Activated CD4-positive, alpha-beta T cell treated with anti-CD3 and anti-CD28 coated beads, Interleukin-2, amount 50 U/mL, for 48 hours (primary cell): ENCODE measurements at places on chromosomes 1 and 21.

DNA sequence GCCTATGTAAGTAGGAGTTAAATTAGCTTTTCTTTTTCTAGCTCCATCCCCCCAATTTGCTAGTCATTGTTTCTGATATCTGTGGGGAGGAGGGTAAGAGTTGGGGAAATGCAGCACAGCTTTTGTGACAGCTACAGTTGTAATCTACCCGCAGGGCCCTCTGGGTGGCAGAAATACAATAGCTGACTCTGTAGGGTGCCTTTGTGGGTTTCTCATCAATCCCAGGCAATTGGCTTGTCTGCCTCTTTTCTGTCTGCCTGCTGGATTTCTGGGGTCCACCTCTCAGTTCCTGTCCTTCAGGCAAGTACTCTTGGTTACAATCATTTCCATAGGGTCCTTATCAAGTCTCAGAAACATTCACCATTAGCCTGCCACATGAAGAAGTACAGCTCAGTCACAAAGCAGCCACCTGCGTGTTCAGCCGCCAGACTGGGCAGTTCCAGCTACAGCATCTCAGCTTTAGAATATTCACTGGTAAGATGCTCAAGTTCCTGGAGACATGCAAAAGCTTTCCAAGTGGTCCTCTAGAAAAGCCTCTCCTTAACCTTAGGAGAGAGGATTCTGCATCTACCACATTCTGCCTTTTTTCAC is 19.2 kb upstream of the SLC44A5 start:
- no peak for DNase-seq

DNA sequence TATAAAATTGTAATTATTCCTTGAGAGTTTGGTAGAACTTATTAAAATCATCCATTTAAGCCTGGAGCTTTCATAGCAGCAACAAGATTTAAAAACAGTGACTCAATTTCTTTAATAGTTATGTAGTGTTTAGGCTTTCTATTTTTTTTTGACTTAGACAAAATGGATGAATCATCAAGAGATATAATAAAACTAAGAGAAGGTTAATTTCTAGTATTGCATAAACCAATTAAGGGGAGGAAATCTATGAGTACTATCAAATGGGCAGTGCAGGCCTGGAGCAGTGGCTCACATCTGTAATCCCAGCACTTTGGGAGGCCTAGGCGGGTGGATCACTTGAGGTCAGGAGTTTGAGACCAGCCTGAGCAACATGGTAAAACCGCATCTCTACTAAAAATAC is 416.3 kb upstream of the USP24 start:
- no peak for DNase-seq

- DNase-seq = no peak
These were observed 10.5 kb downstream of the PADI3 start for GRCh38 chr1:17259233-17259873.

DNA sequence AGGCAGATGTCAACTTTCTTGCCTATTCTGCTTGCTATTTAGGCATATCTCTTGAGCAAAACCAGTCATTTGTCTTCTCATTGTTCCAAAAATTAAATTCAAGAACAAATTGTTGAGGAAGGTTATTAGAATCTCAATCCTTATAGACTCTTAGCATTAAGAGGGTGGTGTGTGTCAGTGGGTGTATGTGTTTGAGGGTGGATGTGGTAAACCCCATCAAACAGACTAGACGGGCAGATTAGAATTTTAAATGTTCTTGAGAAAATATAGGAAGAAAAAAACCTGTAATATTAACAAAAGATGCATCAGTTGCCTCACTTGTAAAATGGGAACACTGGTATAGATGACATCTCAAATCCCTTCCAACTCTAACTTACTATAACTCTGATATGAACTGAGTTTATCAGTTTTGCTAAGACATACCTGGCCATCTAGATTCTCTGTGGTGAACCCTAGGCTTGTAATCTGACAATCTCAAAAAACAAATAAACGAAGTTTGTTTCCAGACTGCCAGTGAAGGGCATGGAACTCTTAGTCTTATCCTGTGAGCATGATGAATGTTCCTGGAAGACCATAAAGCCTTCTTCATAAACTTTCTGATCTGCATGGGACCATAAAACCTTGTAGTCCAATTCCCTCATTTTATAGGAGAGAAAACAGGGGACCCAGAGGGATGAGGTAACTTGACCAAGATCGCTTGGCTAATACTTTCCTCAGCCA is 176.3 kb upstream of the SGIP1 start:
- no peak for DNase-seq

- peak; percentile 64 for DNase-seq
These were observed 70.2 kb downstream of the SH3GLB1 start for GRCh38 chr1:86774305-86775295.

DNA sequence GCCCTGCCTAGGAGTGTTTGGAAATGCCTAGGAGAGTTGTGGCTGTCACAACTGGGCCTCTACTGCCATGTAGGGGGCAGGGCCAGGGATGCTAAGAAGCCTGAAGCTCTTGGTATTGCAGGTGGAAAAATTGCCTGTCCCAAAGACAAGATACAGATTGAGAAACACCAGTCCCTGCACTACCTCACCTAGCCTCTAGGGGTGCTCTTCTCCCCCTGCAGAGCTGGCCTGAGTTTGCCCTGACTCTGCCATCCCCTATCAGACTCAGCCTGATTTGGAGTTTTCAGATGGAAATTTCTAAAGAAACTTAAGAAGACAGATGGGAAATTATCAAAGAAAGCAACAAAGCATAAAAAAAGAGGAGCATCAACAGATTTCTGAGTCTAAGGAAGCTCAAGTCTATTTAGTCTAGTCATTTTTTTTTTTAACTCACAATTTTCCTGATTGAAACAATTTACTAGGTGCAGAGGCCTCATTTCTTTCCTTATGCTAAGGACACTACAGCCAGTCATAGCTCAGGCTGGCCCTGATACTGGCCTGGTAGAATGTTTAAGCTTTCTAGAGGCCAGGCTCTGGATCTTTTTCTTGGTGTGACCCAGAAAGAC is 61.4 kb upstream of the LRRN2 start:
- peak; percentile 41 for DNase-seq

- no peak for DNase-seq
These were observed 36.5 kb downstream of the ZBTB17 start for GRCh38 chr1:15939181-15940109.

GRCh38 chr1:58094221-58094620 is 452.3 kb downstream of the OMA1 start:
- no peak for DNase-seq

- no peak for DNase-seq
These were observed 5.8 kb downstream of the LRRC8D start for GRCh38 chr1:89826594-89826993.
